ENCODE measurements at places on chromosomes 4 and X.

GRCh38 chr4:145523117-145523516 is 41.5 kb downstream of the SMAD1 start:
- DNase-seq: no peak

DNA sequence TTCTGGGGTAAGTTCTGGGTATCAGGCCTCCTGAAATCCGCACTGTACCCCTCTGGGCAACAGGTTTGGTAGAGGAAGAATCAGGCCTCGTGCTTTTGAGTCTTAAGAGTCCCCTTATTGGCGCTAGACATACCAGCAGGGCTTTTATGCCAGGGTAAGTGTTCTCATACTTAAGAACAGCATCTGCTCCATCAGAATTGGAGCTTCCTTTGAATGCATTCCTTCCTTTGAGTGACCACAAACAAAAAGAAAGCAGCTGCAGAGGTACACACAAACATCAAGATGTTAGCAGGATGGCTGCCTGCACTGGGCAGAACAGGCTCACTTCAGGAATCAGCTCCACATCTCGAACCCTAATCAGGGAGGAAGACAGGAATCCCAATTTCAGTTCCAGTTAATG is 156.8 kb downstream of the MGST2 start:
- no peak for DNase-seq

DNA sequence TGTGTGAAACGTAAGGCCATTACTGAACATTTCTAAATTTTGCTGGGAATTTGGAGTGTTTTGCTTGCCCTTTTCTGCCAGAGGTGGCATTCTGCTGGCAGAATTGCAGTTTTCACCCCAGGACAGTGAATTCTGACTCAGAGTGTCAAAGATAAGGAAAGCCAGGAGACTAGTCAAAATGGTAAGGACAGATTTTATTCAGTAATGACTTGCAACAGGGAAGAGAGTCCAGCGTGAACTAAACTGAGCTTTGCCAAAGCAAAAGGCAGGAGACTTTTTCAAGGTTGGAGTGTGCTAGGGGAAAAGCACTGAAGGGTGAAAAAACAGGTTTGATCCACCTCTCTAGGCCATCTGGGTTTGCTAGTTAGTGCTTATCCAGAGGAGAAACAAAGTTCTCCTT is 19.4 kb downstream of the MRFAP1 start:
- DNase-seq: no peak

- no peak for DNase-seq
Measured at GRCh38 chrX:104254442-104255115, at the start of gene ESX1. ESX1 (minus strand) TSS chrX:104254933; CDS start chrX:104254849, 84 bp downstream.

DNA sequence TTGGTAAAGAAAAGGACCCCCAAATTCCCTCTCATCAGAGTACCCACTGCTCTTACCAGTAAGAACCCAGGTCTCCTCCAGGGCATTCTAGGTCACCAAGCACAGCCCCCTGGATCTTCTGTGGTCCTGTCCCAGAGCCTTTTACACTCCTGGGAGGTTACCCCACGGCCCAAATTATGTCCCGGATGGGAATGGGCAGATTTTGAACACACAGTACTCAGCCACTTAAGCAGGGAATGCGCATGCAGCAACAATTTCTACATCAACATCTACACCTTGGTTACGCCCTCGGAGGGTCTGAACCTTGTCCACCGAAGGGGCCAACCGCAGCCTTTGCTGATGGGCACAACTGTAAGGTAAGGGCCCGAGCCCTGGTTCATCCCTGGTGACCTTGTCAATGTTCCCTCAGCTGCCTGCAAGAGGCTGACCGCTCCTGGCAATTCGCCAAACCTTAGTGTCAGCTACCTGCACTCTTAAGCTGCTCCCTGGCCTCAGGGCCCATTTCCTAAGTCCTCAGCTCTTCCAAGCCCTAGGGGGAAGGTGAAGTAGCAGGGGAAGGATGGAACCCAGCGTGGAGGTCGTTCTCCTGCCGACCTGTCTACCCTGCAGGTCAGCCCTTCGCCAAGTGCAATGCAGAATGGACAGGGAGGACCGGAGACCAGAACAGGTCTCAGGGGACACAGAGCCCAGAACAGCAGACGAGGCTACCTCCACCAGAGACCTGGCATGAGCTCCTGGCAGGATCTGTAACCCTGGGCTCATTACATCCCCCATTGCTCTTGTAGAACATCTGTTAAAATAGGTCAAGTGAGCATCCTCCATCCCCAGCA is 5.9 kb downstream of the TIMP1 start:
- no peak for DNase-seq

DNA sequence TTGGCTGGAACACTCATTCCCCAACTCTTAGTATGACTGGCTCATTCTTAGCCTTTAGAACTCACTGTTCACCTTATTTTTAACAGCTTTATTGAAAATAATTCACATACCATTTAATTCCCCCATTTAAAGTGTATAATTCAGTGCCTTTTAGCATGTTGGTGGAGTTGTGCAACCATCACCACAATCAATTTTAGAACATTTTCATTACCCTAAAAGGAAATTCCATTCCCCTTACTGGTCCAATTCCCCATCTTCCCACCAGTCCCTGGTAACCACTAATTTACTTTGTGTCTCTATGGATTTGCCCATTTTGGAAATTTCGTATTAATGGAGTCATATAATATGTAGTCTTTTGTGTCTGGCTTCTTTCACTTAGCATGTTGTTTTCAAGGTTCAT is 19.7 kb downstream of the NHSL2 start:
- DNase-seq: no peak

GRCh38 chr4:40196724-40197281 is at the start of gene RHOH:
RHOH (plus strand) TSS chr4:40197031; CDS start chr4:40243387, 46,356 bp downstream.
- DNase-seq: no peak

GRCh38 chr4:40331101-40331745 is 3.9 kb upstream of the CHRNA9 start:
- DNase-seq: no peak

- DNase-seq: no peak
Measured at GRCh38 chrX:12794654-12795053, 3.4 kb downstream of the PRPS2 start.

DNA sequence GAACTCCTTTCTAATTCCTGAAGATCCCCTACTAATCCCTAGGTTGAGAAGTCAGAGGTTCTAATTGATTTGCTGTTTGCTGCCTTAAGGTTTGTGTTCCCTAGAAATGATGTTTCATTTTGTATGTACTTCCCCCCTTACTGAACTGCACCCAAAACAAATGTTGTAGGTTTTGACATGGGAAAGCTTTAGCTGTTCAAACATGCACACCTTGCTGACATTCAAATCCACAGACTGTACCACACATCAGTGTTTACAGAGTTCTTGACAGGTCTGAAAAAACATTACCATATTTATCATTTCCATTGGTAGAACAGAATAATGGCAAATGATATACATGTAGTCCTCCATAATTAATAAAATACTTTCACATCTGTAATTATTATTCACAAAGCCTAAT is 18.2 kb downstream of the EGF start:
- no peak for DNase-seq

- DNase-seq: peak; percentile 83
Measured at GRCh38 chr4:147683717-147684700, at the start of gene PRMT9. PRMT9 (minus strand) TSS chr4:147684163; CDS start chr4:147683987, 176 bp downstream.

All from renal cortex interstitium (tissue), 15 donors.